ENCODE measurements at places on chromosomes 5 and 9.
A peak's percentile ranks its signal among the peaks of the same experiment; 100 is the strongest.

DNA sequence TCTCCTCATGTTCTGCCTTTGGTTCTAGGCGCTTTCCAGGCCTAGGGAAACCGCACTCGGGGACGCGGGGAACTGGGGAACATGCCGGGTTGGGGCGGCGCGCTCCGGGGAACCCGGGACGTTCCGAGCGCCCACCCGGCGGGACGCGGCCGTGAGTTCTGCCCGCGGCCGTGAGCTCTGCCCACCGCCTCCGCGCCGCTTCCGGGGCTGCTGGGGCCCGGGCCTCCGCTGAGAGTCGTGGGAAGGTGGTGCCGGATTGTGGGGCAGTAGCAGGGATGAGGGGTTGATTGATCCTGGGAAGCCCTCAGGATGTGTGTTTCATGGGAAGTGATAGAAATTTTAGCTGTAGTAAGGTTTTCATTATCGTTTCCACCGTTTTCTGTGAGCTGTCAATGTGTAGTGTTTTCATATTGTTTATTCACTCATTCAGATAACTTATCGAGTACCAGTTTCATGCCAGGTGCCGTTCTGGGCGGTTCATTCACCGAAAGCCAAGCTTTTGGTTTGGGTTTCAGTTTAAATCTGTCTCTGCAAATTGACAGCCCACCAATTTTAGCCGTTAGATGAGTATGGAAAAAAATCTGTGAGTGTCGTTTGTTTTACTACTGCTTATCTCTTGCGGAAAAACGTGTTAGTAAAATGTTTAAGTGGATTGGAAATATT is 657 bp downstream of the MTRR start:
- DNase-seq, result peak; percentile 65

- no peak for DNase-seq
Measured at GRCh38 chr9:6614489-6614888, 31.0 kb downstream of the GLDC start.

DNA sequence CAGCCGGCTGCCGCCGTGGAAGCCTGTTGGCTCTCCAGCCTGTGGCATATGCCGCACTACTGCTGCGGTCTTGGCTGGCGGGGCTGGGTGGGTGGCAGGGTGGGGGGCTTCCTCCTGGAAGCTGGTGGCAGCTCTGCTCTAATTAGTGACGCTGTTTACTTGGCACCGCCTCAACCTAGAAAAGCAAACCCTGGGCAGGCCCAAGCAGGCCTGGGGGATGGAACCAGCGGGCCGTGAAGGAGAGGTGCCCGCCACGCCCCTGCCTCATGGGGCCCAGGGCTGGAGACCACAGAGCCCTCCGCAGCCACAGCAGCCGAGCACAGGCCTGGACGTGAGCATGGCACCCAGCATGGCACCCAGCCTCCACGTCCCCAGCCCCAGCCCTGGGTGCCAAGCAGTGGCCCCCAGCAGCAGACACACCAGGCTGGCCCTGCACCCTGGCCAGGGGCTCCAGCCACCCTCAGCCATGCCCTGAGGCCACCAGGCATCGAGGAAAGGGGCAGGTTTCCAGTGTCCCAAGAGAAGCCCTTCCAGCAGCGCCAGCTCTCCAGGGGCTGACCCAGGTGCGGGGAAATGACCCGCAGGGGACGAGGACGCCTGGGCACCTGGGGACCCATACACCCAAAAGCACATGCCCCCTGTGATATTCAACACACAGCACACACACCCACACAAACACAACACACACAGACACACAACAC is 5.4 kb upstream of the CCDC187 start:
- no peak for DNase-seq

DNA sequence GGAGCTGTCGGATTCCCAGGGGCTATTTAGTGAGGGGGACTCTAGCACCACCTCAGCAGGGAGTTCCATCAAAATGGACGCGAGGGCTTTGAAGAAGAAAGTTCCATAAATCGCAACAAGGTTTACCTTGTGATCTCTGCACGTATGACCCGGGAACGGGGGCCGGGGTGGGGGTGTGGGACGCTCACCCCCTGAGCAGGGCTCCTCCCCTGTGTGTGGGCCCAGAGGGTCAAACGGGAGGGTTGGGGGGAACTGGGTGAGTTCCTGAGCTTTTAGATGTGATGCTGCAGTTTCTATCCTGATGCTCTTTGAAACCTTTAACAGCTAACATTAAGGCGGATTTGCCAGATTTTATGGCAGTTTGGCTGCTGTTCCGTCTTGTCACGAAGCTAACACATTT is 18.9 kb upstream of the LRRC14B start:
- no peak for DNase-seq

GRCh38 chr5:153718713-153719112 is 228.2 kb downstream of the GRIA1 start:
- no peak for DNase-seq

- DNase-seq, result no peak
Measured at GRCh38 chr9:95327239-95327865, 9.8 kb upstream of the FANCC start.

DNA sequence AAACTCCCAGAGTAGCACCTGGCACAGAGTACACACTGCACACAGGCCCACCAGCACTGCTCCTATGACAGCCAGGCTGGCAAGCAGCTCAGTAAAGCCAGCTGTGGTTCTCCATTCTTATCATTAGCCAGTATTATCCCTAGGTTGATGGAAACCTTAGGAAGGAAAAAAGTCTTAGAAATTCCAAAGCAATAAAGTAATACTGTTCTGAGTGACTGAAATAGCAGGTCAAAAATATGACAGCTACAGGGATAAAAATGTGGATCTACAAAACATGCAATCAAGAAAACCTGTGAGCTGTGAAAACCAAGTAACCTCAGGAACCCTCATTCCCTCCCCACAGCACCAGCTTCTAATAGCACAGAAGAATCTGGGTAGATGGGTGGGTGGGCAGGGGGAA is 403.5 kb downstream of the SPOCK1 start:
- no peak for DNase-seq

DNA sequence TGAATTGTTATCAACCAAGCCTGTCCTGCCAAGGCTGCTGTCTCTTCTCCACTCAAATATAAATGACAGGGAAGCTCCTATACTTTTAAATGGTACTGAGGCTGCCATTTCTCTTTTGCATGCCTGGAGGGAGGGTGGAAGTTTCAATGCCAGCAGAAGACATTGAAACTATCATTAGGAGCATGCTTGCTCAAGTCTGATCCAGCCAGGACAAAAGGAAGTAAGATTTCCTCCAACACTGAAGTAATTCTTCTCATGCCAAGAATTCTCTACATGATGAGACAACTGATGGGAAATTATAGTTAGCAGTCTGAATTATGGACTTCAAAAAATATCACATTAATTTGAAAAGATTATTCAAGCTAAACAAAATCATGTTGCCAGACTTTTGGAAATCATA is 5.4 kb downstream of the SPINK6 start:
- DNase-seq, result peak; percentile 49

GRCh38 chr5:143582176-143582575 is 178.7 kb upstream of the NR3C1 start:
- DNase-seq, result no peak

GRCh38 chr9:131697097-131697496 is 42.8 kb downstream of the RAPGEF1 start:
- DNase-seq, result no peak

DNA sequence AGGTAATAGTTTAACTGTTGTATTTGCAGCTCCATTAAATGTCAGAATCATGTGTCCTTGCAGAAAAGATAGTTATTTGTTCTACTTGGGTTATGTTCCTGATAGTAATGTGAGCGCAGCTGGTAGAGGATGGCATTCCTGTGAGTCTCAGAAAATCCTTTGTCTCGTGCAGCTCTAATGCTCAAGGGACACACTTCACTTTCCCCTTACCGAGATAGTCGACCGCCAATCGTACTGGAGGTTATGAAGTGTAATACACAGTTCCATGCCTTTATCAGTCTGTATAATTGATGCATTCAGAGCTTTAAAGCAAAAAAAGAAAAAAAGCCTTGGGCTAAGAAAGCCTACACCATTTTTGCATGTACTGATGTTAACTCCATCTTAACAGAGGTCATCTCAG is 60.2 kb upstream of the SRP19 start:
- no peak for DNase-seq

- DNase-seq, result no peak
Measured at GRCh38 chr5:130323804-130324454, 419.7 kb downstream of the CHSY3 start.

DNA sequence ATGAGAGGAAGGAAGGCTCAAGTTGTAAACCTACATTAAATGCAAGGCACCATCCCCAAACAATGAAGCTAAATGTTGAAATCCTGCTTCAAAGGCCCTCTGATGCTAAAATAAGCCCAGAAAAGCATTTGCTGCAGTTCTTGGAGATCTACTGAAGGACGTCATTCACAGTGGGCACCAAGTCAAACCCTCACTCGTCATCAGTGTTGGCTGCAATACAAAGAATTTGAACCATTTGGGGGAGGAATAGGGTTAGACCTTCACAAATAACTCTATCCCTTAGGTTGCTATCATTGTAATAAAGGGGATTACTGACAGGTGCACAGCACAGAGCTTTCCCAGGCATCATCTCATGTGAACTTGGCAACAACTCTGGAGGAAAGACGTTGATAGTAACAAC is 9.3 kb upstream of the MEGF9 start:
- DNase-seq, result no peak

DNA sequence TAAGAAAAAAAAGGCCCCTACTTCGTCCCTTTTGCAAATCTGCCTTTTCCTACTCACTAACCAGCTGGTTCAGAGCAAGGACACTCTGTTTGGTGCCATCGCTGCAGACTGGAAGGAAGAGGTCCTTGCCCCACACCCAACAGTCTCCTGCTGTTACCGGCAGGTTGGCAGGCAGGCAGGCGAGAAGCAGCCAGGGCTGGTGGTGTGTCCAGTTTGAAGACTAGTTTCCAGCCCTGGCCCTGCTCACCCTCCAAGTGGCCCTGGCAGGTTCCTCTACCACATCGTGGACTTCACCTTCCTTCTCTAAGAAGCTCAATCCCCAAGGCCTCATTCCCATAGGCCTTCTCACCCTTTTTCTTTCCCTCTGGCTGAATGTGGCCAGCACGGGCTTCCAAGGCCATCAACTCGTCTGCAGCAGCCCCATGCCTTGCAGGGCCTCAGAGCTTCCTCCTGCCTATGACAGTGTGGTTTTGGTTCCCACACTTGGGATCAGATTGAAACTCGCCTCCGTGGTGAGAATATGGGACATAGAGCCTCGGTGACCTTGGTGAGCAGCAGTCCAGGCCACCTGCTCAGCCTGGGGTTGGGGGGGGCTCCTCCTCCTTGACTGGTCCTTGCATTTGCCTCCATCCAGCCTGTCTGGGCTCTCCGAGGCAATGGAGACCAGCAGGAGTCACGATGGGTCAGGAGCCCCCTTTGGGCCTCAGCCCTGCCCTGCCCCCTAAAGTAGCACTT is 22.9 kb downstream of the TGFBI start:
- peak; percentile 51 for DNase-seq

DNA sequence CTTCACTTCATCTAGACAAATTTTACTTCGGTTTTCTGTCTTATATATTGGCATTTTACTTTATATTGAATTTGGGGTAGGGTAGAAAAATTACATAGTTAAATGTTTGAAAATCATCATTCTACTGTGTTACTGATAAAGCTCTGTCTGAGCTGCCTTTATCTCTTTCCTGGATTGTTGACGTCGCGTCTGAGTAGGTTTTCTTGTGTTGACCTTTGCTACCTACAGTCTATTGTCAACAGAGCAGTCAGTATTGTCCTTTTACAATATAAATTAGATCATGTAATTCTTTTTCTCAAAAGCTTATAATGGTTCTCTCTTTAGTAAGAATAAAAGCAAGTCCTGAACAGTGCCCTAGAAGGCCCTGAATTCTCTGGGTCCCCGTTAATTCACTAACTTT is 128.2 kb downstream of the HACD4 start:
- DNase-seq, result no peak

DNA sequence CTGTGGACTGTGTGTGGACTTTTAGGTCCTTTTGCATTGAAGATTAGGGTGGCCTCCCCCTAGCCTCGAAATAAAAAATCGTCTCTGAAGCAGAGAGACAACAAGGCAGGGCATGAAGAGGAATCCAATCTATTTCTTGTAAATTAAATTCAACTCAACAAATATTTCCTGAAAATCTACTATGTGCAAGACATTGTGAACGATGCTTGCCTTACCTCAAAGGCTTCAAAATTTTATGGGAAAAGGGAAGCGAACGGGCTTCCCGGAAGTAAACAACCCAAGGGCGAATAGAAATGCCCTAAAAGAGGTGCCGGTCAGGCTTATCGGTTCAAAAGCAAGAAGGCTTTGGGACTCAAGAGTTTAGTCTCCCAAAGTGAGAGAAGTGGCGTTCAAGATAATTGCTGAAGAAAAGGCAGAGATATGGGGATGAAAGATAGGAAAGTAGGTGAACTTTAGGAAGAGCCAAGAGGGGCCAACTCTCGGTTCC is 525 bp downstream of the KIF24 start:
- DNase-seq, result no peak

DNA sequence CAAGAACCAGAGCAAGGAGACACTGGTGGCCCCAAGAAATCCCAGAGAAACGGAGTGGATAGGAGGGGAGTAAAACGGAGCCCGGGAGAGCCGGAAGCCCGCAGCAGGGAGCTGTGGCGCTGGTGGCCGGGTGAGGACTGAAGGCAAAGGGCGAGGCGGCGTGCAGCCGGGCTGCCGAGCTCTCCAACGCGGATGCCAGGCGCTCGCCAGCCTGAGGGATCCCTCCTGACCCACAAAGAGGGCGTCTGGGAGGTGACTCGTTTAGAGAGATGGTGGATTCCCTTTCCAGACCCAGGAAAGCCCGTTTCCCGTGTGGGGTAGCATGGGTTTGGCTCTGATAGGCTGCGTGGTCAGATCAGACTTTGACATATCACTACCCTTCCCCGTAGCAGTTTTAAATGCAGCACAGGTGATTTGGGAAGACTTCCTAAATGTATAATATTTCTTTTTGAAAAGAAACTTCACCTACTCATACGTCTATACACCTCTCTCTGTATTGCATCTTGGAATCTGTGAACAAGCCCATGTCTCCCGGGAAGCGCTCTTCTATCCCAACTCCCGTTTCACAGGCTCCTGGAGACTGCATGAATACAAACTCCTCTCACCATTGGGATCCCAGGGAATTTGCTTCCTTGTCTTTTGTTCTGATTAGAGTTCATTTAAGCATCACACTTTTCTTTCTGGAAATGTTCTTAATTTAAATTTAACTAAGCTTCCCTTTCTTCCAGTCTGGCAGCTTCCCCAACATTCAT is 158.1 kb downstream of the C9orf152 start:
- peak; percentile 47 for DNase-seq

- no peak for DNase-seq
Measured at GRCh38 chr9:130675396-130675795, 11.0 kb downstream of the PRDM12 start.

GRCh38 chr9:38226491-38226951 is 157.5 kb upstream of the SHB start:
- peak; percentile 50 for DNase-seq

GRCh38 chr9:120360046-120360445 is 219.9 kb downstream of the CDK5RAP2 start:
- DNase-seq, result no peak

- DNase-seq, result no peak
Measured at GRCh38 chr9:133130685-133131244, 9.7 kb upstream of the RALGDS start.

DNA sequence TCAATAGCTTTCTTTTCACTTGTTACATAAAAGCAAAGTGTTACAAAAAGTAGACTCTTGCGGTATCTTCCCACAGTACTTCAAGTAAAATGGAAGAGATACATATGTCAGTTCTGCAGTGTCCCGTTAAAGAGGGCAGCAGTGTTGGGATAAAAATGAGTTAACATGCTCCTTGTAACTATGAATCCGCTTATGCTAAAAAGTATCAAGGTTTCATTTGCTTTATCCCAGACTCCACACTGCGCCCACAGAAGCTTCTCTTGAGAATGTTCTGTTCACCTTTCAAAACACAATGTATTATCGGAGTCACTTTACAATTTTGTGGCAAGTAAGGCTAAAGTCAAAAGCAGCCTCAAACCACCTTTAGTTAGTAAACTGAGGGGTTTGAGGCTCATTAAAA is 790 bp downstream of the PTAR1 start:
- no peak for DNase-seq

Data from suppressor macrophage (primary cell).